Dermis microvascular lymphatic vessel endothelial cell (primary cell): ENCODE measurements at places on chromosomes 2 and 18.

GRCh38 chr2:16315908-16316307 lies 349.7 kb downstream of the CYRIA start:
- DNase-seq: no peak

DNA sequence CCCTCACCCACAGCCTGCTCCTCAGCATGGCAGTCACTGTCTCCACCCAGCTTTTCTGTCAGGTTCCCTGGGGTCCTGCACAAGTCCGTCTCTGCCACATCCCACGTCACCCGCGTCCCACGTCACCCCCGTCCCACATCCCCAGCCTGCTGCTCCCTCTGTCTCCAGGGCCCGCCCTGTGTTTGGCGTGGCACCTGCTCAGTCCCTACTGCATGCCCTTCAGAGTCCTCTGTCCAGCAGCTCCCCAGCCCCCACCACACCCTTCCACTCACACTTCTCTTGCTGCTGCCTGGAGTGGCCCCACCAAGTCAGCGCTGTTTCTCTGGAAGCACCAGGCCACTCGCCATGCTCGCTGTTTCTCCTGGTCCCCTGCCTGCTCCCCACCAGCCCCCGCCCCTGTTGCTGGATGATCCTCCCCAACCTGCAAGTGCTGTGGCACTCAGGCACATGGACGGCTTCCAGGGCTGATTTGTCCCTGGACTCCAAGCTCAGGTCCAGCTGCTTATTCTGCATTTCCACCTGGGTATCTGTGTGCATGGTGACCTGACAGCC lies 18.8 kb downstream of the ATG4B start:
- no peak for DNase-seq

GRCh38 chr2:187475499-187476248 lies 27.6 kb upstream of the CALCRL start:
- no peak for DNase-seq

- DNase-seq: peak; percentile 20
Observed at GRCh38 chr2:76953733-76954347, 568.3 kb downstream of the LRRTM4 start.

DNA sequence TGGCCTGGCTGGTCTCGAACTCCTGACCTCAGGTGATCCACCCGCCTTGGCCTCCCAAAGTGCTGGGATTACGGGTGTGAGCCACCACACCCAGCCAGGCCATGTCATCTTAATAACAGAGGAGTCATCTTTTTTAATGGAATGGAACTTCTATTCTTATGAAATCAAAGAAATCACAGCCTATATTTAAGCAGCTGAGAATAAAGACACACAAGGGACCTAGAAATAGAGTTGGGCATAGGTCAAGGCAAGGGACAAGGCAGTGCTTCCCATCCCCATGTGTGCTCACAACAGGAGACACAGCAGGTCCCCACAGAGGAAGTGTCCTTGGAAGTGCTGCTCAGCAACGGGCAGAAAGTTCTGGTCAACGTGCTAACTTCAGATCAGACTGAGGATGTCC lies 3.2 kb downstream of the SNX17 start:
- DNase-seq: no peak

- no peak for DNase-seq
Observed at GRCh38 chr2:10915236-10915635, 3.5 kb downstream of the KCNF1 start.

DNA sequence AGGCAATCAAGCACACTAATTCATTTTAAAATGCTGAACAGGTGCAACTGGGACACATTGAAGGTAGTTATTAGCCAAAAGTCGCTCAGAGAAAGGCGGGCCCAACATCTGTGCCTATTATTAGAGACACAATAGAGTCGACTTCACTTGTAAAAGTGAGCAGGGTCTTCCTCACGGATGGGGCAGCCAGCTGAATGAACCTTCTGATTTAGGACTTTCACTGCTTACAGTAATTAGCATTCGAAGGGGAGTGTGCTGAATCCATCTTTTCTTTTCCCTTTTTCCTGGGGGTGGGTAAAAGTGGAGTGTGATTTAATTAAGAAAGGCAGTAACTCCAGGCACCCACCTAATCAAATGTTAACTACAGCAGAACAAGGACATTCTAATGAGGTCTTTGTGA lies 677.7 kb downstream of the DCDC2C start:
- no peak for DNase-seq

DNA sequence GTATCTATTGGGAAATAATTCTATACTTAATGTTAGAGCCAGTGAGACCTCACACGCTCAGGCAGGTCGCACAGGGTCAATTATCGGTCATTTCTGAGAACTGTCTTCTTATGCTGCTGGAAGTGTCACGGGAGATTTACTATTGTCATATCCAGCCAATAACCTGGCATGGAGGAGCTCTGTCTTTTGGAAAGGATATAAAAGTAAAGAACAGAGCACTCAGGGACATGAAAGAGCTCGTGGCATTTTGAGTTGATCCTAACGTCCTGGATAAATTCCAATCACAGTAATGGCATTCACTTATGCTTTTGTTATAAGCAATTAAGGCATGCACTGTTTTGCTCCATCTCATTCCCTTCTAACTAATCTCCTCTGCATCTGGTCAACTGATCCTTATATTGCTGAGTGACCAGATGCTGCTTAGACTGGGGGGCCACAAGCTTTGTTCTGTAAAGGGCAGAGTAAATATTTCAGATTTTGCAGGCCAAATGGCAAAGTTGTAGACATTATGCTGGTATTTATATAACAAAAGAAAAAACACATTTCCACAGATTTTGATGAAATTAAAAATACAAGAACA lies 453.5 kb upstream of the SMIM21 start:
- no peak for DNase-seq

- no peak for DNase-seq
Observed at GRCh38 chr18:53541924-53542323, 682.5 kb downstream of the MBD2 start.

DNA sequence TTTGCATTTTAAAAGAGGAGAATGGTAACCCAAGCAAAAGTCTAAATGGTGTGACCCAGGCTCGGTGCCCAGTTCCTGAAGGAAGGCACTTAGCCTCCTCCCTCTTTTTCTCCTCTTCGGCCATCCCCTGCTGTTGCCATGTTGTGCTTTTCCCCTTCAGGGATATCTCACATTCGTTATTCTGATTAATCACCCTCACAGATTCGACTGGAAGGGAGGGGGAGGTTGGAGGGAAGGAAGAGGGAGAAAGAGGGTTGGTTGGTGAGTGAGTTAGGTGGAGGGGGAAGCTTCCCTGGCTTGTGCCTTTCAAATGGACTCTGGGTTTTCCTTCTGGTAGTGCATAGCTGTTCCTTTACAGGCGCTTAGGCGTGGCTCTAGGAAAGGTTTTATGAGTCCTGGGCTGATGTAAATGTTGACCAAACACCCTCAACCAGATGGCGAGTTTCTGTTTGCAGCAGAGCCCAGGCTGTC lies 39.0 kb upstream of the LYPD6B start:
- no peak for DNase-seq

- no peak for DNase-seq
Observed at GRCh38 chr2:238060096-238060541, 682 bp upstream of the SCLY start.

DNA sequence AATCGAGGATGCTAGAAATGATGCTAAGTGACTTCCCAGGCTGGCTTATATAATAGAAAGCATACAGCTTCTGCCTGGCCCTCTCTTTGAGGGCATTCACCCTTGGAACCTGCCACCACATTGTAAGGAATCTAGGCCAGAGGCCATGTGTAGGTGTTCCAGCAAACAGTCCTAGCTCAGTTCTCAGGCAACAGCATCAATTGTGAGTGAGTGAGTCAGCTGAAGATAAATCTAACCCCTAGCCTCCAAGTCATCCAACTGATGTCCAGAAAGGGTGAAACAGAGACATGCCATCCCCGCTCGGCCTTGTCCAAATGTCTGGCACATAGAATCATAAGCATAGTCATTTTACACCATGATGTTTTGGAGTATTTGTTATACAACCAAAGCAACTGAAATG lies 324.3 kb upstream of the KLHL14 start:
- DNase-seq: no peak
